HTR-8/SVneo (cell line): ENCODE measurements at places on chromosomes 7 and 10.

DNA sequence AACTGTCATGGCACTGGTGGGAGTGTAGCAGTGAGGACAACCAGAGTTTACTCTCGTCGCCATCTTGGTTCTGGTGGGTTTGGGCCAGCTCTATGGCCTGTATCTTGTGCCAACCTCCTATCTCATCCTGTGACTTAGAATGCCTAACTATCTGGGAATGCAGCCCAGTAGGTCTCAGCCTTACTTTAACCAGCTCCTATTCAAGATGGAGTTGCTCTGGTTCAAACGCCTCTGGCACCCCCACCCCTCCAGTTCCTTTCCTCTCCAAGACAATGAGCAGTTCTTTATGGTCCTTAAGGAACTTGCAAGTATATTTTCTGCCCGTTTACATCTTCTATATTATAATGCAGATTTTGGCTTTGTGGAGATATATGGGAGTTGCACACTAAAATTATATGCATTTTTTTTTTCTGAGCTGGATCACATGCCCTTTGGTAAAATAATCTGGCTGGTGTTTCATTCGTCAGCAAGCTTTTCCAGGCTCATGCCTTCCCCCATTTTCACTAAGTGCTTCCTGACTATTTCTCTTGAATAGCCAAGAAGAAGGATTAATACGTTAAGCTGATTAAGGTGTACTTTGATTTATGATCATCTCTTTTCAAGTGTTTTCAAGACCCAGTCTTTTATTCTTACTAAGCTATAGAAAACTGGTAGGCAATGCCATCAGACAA, 11.2 kb upstream of the WIPF3 start:
- no peak for DNase-seq

DNA sequence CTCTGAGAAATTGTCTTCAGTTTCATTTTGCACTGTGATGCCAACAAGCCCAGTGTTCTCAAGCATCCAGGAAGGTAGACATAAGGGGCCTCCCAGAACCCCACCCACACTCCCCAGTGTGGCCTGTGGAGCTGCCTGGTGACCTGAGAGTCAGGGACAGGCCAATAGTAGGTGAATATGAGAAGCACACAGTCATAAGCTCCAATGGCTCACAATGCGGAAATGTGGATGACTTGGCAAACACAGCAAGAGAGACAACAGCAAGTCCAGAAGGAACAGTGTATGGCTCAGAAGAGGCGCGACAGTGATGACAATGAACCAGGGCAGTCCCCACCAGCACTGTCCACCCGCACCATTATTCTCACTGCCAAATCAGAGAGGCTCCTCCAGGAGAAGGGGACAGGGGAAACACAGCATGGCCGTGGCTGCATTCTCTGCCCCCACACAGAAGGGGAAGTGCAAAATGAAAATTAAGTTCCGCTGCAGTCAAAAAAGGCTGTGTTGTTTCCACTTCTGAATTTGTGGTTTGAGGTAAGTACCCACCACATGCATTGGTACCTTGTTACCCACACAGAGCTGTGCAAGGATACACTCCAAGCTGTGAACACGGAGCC, 419.8 kb downstream of the GRID1 start:
- no peak for DNase-seq

DNA sequence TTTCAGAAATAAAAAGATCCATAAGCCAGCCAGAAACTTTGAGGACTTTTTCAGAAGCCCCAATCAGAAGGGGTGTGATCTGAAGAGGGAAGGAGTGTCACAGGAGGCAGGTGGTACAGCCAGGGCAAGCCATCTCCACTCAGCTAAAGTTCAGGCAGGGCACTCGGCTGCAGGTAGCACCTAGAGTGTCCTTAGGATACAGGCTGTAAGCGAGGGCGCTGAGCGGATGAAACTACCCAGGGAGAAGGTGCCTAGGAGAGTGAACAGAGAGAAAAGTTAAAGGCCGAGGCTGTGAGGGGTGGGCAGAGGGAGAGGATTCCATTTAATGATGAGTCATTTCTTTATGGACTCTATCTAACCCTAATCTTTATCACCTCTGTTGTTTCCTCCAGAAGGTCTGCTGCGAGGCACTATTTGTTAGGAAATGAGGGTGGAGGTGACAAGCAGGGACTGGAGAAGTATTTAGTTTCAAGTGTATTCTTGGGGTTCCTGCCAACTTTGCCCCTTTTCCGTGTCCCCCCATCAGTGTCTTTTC, 29.8 kb upstream of the ZCCHC24 start:
- DNase-seq = no peak

DNA sequence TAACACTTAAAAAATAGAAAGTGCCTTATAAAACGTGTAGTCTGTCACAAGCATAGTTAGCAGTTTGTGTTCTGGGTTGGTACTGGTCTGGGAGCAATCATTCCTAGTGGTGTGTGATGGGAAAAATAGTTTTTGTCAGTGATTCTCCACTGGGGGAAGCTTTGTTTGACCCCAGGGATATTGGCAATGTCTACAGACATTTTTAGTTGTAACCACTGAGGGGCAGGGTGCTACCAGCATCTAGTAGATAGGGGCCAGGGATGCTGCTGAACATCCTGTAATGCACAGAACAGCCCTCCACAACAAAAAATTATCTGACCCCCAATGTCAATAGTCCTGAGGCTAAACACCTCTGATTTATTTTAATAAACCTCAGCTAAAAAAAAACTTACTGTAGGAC, 51.6 kb upstream of the CREB5 start:
- DNase-seq = no peak

DNA sequence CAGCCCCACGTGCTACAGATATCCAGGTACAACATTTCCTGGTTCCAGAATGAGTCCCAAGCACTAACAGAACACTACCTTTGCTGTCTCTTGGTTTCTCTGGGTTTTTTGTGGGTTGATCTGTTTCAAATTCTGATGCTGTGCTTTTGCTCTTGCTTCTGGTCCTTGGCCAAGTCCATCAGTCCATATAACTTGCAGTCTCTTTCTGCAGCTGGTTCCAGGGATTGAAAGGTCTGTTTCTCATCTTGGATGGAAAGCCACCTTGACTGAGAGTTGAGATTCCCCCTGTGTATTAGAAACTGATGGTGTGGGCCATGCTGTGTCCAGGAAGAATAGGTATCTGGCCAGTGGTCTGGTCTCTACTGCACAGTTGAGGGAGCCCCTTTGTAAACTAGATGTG, 171.1 kb downstream of the JCAD start:
- DNase-seq = no peak

DNA sequence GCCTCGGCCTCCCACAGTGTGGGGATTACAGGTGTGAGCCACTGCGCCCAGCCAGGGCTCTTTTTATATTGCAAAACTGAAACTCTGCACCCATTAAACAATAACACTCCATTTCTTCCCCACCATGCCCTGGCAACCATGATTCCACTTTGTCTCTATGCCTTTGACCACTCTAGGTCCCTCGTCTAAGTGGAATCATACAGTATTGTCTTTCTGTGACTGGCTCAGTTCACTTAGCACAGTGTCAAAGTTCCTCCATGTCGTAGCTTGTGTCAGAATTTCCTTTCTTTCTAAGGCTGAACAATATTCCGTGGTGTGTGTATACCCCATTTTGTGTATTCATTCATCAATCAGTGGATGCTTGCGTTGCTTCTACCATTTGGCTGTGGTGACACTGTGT, 46.2 kb downstream of the CUX1 start:
- DNase-seq = no peak

GRCh38 chr10:29646960-29647461, 12.2 kb upstream of the SVIL start:
- DNase-seq = no peak

GRCh38 chr7:28390426-28390825, 21.9 kb upstream of the CREB5 start:
- DNase-seq = no peak

DNA sequence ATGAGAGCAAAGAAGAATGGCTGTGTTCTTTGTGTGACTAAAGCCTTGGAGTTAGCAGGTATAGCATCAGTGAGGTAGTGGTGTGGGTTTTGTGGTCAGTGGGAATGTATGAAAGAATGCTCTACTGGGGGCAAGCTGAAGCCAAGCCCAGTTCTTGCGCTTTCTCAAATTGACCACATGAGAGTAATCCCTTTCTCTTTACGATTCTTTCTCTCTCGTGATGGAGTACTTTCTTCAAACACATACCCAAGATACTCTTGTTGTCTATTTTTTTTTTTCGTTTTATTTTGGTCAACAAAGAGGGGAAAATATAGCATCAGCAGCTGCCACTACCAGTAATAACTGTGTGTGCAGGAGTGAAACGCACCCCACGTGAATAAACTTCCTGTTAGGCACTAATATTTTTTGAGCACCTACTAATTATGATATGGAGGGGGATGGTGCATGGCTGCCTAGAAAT, 8.4 kb upstream of the PANK1 start:
- DNase-seq = no peak

- DNase-seq = no peak
These were observed 74.0 kb upstream of the ITGB1 start for GRCh38 chr10:33031815-33032653.

GRCh38 chr7:65925040-65925439, 52.2 kb downstream of the VKORC1L1 start:
- DNase-seq = no peak

DNA sequence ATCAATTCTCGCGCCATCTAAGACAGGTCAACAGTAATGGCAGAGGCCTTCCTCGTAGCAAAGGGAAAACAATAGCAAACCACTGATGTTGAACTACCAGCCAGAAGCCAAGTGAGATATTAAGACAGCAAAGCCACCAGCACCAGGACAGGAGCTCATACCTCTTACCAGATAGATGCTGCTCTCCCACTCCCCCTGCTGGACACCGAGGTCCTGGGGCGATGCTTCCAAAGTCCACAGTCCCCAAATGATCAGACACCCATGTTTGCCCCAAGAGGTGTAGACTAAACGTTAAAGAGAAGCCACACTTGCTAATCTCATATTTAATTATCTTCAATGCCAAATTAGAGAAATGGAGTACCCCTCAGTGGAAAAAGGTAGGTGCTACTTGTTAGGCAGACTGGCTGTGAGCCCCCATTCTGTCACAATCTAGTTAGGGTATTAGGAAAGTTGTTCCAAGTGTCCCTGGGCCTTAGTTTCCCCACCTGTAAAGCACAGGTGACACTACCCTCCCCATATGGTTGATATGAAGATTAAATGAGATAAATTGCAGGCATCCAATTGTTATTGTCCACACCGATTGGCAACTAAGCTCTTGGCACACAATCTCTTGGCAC, 39.9 kb downstream of the TOMM7 start:
- peak; percentile 65 for DNase-seq

- no peak for DNase-seq
These were observed 45.7 kb downstream of the MINDY3 start for GRCh38 chr10:15814565-15814964.

DNA sequence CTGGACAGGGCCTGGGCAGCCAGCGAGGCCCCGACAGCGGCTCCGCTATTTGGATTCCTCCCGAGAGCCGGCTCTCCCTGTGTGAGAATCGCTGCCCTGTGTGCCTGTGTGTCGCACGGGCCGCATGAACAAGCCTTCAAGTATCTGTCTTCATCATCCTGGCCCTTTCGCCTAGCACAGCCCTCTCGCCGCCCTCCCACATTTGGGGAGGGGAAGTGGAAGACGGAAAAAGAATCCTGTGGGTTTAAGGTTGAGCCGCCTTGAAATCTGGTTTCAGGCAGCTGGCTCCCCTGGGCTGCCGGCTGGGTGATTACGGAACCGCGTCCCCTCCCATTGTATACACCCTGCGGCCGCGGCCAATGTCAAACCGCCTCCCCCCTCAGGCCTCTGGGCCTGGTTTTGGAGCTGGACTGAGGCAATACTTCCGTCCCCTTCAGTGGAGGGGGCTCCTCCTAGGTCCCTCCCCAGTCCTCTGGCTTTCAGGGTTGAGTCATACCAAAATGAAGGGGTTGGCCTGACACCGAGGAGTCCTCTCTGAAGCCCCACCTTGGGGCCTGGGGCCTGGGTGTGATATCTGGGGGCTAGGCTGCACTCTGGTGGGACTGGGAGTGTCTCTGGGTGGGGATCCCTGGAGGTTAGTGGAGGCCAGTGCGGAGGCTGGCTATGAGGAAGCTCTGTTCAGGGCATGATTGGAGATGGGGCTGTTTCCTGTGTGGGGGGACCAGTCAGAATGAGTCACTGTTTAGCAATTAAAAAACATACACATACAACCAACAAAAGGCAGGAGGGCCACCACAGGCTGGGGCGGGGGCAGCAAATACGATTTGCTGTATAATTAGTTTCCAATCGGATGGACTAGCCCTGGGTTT, 1.7 kb downstream of the TRIM8 start:
- peak; percentile 74 for DNase-seq

DNA sequence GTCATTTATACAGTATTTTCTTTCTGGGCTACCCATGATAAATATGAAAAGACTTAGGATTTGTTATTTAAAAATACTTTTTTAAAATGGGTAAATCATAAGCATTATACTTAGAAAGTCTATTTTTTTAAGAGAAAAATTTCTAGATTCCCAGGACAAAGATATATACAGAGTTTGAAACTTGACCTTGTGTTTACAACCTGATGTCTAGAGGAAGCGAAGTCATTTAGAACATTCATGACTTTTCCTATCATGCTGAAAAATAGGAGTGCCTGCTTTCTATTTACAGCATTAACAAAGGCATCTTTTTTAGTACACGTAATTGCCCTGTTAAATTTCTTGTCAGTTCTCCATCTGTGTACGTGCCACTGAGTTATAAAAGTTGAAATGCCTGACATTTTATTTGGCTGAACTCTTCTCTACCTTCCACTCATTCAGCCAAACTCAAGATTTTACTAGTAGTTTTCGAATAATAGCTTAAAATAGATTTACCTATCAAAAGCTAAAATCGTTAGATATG, 23.0 kb downstream of the GNAT3 start:
- DNase-seq = no peak

DNA sequence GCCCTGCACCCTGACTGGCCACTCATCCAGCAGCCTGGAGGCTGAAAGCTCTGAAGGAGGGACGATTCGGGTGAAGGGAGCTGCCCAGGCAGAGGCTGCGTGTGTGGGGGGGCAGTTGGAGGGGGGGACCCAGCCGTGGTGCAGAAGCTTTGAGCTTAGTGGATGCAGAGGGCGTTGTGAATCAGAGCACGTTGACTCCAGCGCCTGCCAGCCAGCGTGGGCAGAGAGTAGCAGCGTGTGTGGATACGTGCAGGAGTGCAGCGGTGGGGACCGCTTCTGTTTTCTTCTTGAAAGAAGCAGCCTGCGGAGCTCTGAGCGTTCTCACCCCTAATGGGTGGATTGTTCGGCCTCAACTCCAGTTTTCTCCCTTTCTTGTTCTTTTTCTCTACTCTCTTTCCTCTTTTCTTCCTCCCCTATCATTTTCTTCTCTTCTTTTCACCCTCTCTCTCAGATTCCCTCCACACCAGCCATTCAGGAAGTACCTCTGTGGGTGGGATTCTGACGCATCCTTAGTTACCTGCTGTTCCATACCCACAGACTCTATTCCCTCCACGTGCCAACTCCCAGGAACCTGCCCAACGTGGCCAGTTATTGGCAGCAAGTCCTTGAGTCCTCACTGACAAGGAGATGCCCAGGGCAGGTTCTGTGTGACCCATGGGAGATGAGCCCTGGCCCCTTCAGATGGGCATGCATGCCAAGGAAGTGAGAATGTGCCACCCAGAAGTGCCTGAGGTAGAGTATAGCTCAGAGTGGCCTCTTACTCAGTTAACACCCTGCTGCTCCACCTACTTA, 47.4 kb downstream of the SORCS3 start:
- DNase-seq = no peak

- DNase-seq = no peak
These were observed 99.6 kb upstream of the ANLN start for GRCh38 chr7:36289833-36290661.
